ENCODE measurements at places on chromosomes 13 and 19.

DNA sequence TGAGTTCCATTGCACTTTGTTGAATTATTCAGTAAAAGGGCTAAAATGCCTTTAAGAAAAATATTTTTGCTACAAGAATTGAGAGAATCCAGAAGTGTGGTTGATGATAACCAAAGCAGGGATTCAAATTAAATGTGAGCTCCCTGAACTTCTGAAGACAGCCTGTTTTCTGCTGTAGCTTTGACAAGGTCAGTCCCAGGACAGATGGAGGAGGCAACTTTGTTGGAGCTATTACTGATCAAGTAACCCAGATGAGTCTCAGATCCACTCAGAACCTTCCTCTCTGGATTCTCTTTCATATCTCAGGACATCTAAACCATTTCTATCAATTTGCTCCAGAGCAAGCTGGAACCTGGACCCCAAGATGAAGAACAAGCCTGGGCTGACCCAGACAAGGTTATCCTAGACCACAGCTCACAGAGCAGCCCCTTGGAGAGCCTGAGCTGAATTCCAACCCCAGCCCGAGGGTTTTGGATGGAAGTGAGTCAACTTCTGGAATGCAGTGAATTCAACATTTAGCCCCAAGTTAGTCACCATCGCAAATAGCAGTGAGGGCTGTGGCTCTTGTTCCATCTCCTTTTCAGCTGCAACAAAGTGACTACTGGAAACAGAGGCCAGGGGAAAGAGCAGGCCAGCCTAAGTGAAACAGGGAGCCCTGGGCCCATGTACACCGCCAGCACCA is 137.8 kb upstream of the TSC22D1 start:
- no peak for DNase-seq

DNA sequence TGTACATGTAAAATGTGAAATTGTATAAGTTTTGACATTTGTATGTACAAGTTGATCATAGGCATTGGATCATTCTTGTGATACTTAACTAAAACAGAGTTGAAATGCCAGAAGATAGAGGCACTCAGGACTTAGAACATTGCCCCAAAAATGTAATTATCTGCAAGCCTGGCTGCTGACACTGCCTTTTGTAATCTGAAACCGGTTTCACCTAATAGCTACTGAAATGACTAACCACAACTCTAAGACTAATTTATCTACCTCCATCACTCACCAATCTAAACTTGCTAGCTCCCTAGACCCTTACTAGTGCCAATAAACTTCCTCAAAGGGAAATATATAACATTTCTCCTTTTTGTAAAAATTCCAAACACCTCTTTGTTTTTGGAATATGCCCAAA is 2596.2 kb downstream of the PCDH9 start:
- no peak for DNase-seq

GRCh38 chr13:33016414-33017322 is at the start of gene KL:
Gene KL, plus strand, starts transcription at chr13:33016423. Its CDS starts 18 bp downstream, at chr13:33016441.
- no peak for DNase-seq

DNA sequence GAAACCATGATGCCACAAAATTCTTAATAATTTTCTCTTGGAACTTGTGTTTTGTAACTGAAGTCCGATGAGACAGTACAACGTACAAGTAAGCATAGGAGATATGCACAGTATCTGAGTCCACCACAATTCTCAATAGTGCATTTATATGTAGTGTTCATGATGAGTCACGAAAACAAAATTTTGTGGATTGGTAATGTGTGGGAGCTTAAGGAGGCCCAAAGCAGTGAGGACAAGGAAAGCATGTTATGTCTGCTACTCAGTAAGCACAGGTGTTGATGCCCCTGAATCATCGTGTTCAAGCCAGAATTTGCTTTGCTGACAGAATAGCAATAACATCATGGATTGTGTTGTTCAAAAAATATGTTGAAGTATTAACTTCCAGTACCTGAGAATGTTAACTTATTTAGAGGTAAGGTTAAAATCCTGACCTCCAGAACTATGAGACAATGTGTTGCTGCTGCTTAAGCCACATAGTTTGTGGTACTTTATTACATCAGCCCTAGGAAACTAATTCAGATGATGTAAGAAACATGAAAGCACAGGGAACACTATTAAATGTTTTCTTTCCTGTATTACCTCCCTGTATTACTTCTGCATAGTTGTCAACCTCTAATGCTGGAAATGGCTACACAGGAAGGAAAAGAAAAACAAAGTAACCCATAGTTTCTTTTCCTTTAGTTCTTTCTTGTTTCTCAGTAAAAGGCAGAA is 201.3 kb downstream of the SLITRK6 start:
- no peak for DNase-seq

DNA sequence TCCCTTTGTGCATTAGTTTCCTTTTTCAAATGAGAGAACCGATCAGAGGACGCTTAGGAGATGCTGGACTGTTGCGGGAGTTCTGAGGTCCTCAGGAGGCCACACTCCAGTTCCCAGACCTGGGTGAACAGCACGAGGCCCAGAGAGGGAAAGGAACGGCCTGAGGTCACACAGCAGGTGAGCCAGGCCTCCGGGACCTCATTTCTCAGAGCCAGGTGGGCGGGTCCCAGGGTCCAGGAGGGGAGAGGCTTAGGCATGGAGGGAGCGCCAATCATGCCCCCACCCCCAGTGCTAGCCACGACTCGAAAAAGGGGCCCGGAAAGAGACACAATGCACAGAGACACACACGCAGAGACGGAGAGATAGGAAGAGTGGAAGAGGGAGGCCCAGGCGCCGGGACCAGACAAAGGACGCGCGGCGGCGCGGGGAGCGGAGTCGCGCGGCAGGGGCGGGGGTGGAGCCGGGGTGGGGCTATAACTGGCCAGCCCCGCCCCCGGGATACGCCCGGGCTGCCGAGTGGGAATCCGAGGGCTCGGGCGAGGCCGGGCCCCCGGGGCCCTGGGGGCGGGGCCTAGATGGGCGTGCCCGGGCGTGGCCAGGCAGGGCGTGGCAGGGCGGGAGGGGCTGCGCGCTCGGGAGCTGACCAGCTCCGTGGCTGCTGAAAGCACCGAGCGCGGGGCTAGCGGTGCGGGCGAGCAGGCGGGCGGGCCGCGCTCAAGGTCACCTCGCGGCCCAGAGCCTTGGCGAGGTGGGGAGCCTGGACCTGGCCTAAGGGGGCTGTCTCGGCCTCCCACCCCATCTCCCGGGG is 1.6 kb downstream of the ELAVL3 start:
- DNase-seq: no peak

- no peak for DNase-seq
Measured at GRCh38 chr13:23182142-23182541, 1.4 kb downstream of the SGCG start.

- DNase-seq: no peak
Measured at GRCh38 chr13:109906976-109907375, 120.6 kb upstream of the IRS2 start.

GRCh38 chr19:16429759-16430091 is 42.0 kb downstream of the EPS15L1 start:
- no peak for DNase-seq

GRCh38 chr19:14093117-14093823 is 2.7 kb upstream of the SAMD1 start:
- no peak for DNase-seq

- DNase-seq: no peak
Measured at GRCh38 chr13:95176611-95177259, 124.5 kb downstream of the ABCC4 start.

DNA sequence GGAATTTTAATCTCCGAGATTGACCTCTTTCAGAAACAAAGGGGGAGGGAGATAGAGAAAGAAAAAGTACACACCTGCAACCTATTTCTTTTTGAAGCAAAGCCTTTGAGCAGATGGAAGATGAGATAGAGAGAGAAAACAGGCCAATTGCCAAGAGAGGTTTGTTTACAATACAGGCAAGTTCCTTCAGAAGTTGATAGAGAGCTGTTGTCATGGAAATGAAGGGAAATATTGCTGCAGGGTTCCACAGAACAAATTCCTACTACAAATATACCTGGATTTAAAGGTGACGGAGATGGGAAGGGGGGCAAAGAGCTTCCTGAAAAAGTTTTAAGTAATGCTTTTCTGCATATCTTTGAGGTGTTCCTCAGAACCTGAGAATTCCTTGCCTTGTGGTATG is 388.4 kb downstream of the NDFIP2 start:
- no peak for DNase-seq

DNA sequence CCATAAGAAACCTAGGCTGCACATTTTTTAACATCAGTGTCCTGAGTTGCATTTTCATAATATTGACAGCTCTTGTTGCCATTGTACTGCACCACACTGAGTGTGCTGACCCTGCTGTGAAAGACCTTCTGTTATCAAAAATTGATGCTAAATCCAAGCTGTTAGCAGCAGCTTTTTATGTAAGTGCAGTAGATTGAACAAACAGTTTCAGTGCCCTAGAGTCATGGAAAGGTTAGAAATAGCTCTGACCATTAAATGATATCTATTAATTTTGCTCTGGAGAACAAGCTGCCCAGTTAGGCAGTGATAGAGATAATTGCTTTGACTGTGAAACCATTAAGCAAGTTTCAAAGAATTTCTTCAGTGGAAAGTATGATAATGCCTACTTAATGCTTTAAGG is 1289.2 kb upstream of the PCDH20 start:
- DNase-seq: no peak

GRCh38 chr13:83752141-83752540 is 130.1 kb downstream of the SLITRK1 start:
- DNase-seq: no peak

DNA sequence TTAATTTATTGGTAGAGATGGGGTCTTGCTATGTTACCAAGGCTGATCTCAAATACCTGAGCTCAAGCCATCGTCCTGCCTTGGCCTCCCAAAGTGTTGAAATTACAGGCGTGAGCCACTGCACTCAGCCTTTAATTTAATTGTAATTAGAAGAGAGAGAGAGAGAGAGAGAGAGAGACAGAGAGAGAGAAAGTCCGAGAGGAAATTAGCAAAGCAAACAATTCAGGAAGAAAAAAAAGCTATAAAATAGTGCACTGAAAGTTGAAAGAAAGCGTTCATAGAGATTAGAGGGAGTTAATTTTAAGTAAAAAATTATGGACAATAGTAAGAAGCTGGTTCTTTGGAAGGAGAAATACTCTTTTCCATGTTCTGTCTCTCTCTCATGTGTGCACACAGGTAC is 7.0 kb downstream of the GPR32 start:
- no peak for DNase-seq

DNA sequence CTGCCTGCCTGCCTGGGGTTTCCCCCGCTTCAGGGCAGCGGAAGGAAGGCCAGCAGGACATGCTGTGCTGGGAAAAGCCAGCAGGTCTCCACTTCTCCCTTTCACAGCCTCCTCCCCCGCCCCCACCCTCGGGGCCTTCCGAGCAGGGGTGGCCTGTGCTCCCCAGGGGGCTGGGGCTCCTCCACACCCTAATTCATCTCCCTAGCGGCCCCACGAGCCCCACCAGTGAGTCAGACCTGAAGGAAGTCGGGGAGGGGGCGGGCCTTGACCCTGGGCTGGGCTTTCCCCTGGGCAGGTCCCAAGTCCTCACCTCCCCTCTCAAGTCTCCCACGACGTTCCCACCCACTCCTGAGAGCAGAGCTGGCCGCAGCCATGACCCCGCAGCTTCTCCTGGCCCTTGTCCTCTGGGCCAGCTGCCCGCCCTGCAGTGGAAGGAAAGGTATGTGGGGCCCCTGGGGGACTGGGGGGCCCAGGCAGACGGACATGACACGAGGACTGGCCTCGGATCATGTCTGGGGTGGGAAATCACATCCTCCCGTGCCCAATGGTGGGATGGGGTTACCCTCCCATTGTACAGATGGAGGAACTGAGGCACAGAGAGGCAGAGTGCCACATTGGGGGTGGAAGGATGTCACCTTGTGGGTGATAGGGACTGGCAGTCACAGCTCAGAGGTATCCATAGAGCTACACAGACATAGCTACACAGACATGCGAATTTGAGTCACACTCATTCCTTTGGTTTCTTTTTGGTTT is at the start of gene EBI3:
EBI3 (plus strand) TSS at position 345 of the 753 bp plus-strand sequence; CDS start at position 373, 28 bp downstream.
- DNase-seq: no peak

GRCh38 chr19:29539131-29539530 is 13.3 kb downstream of the VSTM2B start:
- no peak for DNase-seq

- no peak for DNase-seq
Measured at GRCh38 chr19:31513841-31514240, 164.6 kb upstream of the TSHZ3 start.

GRCh38 chr19:45820413-45821102 is 5.5 kb upstream of the RSPH6A start:
- DNase-seq: no peak

GRCh38 chr19:50333737-50334617 is 4.8 kb upstream of the KCNC3 start:
- no peak for DNase-seq

DNA sequence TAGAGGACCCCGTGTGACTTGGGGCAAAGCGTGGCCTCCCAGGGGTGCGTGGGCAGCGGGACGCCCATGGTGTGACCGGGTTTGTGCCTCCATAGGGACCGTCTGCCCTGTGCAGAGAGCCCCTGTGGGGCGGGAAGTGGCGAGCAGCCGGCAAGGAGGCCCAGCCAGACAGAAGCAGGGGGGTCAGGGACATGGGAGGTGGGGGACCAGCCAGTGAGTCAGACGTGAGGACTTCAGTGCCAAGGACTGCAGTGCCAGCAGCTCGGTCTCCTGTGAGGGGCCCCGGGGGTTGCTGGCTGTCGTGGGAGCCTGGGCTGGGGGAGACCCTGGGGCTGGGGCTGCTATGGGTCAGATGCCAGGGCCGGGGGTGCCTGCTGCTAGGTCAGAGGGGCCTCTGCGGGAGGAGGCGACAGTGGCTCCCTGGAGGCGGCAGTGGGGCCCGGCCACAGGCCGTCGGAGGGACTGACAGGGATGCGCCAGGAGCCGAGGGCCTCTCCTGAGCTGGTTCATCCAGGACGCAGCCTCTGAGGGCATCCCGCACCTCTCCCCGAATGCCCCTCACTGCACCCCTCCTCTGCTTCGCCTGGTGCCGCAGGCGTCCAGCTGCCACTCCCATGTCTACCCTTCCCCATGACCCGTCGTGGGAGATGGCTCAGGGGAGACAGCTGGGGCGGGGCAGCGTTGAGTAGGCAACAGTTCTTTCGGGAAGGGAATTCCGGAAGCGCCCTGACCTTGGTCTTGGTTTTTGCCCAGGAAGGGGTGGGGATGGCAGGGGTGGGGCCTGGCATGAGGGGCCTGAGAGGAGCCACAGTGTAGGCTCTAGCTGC is 80.0 kb downstream of the KDM4B start:
- no peak for DNase-seq

All from forelimb muscle (tissue), 1 donor.